Panc1 (cell line): ENCODE measurements at places on chromosomes 5 and 9. TPM values are rescaled to one million over a fixed set of nuclear protein-coding genes. Genes with fewer than 3 reads are reported as not detected.

Gene F12
- 13.4 TPM for total RNA-seq

Gene SHLD3
- total RNA-seq = 3.3 TPM

Gene GTF2H2
- total RNA-seq = 39.7 TPM

Gene STX17
- 11.5 TPM for total RNA-seq

Gene F2RL1
- total RNA-seq = 65.9 TPM

Gene OR1Q1
- total RNA-seq = not detected

Gene ANKDD1B
- 0.10 TPM for total RNA-seq

Gene PHF24
- 0.08 TPM for total RNA-seq

Gene CDC20B
- 0.08 TPM for total RNA-seq

Gene PCYOX1L
- 7.0 TPM for total RNA-seq

Gene HAPLN1
- total RNA-seq = 0.13 TPM

Gene TIMD4
- not detected for total RNA-seq

Gene SLC36A2
- not detected for total RNA-seq

Gene ADAMTS19
- not detected for total RNA-seq

Gene PTGER4
- total RNA-seq = 20.0 TPM

Gene GABRA6
- total RNA-seq = not detected

Gene TCOF1
- 92.8 TPM for total RNA-seq

Gene MRPL36
- total RNA-seq = 79.9 TPM

Gene CDH6
- 0.36 TPM for total RNA-seq

Gene SETD9
- total RNA-seq = 20.5 TPM

Gene GPR151
- not detected for total RNA-seq

Gene LCNL1
- total RNA-seq = 0.82 TPM

Gene CTNND2
- total RNA-seq = 1.0 TPM

Gene HAVCR1
- 0.36 TPM for total RNA-seq

Gene ASPN
- total RNA-seq = not detected

Gene ALDH1A1
- total RNA-seq = 0.54 TPM

Gene TAF11L2
- not detected for total RNA-seq

Gene IL3
- total RNA-seq = not detected

Gene ENC1
- 37.0 TPM for total RNA-seq

Gene BARX1
- total RNA-seq = 81.2 TPM

Gene GPRIN1
- total RNA-seq = 18.9 TPM

Gene PHYHD1
- not detected for total RNA-seq
